ENCODE measurements at places on chromosomes 6 and 20.
A peak's percentile ranks its signal among the peaks of the same experiment; 100 is the strongest.

DNA sequence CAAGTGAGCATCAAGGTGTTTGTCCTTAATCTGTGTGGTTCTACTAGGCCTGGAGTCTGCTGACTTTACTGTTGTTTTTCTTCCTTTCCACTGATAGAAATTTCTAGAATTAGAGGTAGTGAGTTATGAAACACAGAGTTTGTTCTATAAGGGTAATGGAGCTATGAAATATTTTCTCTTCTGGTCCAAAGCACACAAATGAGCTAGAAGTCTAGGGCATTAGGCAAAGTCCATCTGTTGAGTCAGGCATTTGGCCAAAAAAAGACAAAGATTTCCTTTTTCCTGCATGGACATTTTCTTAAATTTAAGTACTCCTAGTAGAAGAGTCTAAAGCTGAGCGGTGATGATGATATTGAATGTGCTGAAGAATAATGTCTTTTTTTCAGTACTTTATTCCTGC, 174.3 kb upstream of the STXBP5 start:
- DNase-seq = no peak

- no peak for DNase-seq
Observed at GRCh38 chr6:22141241-22141745, 155.5 kb downstream of the PRL start.

- DNase-seq = peak; percentile 81
Observed at GRCh38 chr6:144286503-144287393, 1.6 kb downstream of the UTRN start.

DNA sequence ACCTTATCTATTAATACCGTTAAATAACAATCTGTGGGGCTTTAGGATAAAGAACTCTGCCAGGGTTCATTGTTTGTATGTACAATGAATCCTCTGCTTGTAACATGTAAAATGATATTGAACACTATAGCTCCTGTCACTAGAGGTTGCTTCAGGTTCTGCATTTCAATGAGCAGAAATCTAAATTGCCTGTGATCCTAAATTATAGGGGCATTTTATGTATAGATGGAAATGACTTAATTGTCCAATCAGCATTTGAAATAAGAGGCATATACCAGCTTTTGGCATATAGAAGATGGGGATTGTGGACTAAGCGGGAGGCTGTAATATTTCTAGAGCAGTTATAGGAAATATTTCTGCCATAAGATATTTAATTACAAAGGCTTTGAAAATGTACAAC, 2.0 kb downstream of the NCOA3 start:
- no peak for DNase-seq

GRCh38 chr6:134080171-134080795, 27.9 kb upstream of the SLC2A12 start:
- DNase-seq = no peak

GRCh38 chr20:59144179-59144830, 19.3 kb upstream of the ZNF831 start:
- DNase-seq = no peak

DNA sequence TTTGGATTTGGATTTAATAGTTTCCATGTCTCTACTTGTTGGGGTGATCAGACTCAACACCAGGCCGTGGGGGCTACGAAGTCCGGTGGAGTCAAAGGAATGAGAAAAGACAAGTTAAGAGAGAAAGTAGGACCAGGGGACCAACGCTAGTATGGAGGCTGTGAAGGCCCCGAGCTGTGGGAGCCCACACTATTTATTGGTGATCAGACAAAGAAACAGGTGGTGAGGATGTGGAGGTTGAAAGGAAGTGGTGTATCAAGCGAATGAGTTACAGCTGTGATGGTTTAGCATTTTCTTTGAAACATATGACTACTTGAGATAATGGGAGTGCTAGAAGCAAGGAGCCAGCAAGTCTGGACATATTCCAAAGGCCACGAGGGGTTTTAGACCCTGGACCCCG, 62.4 kb downstream of the AKAP7 start:
- DNase-seq = no peak

- no peak for DNase-seq
Observed at GRCh38 chr6:86535100-86535499, 402.2 kb upstream of the HTR1E start.

DNA sequence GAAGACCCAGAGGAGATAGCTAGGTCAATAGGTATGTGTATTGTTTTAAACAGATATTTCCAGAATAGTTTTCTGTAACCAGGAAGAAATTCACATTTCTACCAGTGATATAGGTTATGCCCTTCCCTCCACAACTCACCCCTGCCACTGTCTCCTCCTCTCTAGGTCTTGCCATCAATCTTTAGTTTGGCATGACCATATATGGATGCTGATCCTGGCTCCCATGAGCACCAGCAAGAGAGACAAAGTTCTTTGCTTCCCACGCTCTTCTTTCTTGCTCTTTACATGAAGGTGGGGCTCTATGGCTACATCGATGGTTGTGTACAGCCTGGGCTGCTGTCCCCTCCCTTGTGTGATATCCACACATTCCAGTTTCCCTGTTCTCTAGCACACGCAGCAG, 459.4 kb upstream of the ID4 start:
- DNase-seq = no peak

GRCh38 chr6:135145063-135145800, 35.9 kb upstream of the MYB start:
- DNase-seq = no peak

GRCh38 chr6:87115402-87116135, 20.7 kb upstream of the CGA start:
- DNase-seq = no peak

DNA sequence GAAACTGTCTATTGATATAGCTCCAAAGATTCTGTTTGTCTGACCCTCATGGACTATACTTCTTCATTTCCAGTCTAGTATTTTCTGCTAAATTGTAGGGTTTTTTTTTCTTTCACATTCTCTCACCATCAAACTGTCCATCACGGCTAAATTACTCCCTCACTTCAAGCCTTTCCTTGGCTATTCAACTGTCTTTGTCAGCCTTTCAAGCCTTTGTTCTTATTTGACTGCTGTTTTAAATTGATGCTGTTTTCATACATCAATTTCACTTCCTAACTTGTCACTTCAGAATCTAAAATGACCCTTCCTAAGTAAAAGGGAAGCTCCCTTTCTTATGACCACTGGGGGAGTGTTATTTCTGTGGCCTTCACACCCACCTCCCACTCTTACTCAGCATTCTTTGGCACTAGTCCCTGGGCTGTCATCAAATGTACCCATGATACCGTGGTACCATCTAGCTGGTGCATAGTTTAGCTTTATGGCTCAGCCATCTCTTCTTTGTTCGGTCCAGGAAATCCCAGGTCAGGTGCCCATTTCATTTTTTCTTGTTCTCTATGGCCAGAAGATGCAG, 8.6 kb downstream of the GJA1 start:
- no peak for DNase-seq

DNA sequence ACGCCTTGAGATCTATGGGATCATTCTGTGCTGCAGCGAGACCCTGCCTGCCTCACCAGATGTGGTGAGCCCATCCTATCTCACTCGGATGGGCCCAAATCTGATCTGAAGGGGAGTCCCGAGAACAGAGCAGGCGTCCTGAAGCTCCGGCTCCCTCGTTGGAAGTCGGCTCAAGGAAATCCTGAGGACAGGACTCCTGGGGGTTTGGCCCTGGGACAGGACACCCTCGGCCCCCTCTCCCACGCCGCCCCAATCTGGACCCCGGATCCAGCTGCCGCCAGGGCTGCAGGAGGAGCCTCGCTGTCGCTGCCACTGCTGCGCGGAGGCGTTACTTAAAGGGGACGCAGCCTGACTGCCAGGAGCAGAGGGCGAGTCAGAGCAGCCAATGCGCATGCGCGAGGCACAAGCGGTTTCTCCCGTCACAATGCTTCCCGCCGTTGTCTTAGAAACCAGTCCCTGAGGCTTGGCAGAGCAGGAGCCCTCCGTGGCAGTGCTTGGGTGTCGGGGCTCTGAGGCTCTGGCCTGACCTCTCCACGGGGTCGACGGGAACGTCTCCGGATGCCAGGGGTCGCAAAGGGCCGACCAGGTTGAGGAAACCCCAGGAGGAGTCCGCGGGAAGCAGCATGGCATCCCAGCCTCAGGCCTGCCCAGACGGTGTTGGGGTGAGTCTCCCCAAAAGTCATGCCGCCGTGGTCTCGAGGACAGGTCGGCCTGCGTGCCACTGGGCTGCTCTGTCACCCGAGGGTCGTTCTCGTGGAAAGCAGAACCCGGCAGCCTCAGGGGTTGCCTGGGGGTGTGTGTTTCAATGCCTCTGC, 1567.8 kb upstream of the DEFB115 start:
- peak; percentile 62 for DNase-seq

DNA sequence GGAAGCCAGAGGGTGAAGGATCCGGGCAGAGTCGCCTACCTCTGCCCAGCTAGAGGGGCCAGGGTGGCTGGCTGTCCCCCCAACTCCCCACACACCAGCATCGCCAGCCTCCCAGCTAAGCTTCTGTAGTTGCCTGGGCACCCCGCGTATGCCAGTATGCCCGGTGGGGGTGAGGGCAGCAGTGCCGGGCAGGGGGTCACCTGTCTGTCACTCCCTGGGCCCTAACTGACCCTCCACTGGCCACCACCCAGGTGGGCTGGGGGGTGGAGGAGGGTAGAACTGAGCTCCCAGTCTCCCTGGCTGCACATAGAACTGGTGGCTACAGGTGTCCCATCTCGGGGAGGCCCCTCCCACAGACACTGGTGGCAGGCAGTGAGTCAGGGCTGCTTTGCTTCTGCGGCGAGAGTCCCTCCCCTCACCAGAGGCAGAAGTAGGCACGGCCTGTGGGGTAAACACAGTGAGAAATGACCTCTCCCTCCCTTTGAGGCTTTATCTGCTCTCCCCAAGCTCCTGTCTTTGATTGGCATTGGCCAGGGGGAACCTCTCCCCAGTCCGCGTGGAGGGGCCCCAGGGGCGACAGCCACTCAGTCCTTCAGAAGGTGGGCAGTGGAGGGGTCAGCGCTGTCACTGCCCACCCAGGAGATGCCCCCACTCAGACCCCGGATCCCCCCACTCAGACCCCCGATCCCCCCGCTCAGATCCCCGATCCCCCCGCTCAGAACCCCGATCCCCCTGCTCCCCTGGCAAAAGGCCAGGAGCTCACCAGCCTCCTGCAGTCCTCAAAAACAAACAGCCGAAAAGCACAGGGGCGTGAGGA, 2.5 kb downstream of the NTSR1 start:
- DNase-seq = peak; percentile 89

- peak; percentile 8 for DNase-seq
Observed at GRCh38 chr6:39861663-39862062, 69.5 kb downstream of the DAAM2 start.

GRCh38 chr20:24773751-24774201, 175.3 kb upstream of the CST7 start:
- DNase-seq = no peak

- no peak for DNase-seq
Observed at GRCh38 chr20:59033616-59034165, 1.6 kb upstream of the ATP5F1E start.

DNA sequence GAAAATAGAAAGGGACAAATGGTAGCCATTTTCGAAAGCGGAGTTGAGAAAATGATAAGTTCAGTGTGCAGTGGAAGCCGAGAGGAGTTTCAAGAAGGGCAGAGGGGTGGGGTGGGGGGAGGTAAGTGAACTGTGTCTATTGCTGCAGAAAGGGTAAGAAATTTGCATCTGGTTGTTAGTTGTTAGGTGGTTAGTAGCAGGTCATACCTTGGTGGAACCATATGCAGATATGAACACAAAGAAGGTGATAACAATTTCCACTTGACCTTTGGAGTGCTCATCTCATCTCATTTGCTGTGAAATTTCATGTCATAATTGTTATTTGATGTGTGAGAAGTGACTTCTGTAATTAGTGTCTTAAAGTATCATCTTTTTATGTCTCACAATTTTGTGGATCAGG, 288.2 kb downstream of the QKI start:
- DNase-seq = no peak

DNA sequence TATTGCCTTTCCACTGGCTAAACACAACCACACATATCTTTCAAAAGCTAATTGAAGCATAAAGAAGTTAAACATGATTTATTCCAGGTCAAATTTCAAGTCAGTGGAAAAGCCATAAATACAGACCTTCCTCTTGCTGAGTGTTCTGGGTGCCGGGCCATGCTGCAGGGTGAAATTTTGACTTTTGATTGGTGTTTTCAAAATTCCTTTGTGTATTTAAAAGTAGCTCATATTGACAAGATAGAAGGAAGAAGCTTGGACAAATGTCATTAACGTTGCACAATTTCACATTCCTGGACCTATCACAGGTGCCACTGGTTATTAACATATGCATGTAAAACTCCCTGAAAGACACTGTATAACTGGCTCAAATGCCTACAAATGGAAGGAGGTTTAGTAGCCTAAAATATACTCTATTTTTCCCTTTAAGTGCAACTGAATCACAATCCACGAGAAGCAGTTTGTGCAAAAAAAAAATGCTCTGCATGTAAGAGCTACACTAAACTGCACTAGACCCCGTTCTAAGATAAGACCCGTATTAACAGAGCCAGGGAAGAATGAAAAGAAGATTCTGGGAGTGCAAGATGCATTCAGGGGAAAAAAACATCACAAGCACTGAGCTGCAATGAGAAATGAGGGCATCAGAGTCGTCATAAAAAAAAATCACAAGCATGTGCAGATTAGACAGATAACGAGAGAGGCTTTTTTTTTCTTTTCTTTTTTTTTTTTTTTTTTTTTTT, 30.4 kb downstream of the ATXN1 start:
- no peak for DNase-seq

DNA sequence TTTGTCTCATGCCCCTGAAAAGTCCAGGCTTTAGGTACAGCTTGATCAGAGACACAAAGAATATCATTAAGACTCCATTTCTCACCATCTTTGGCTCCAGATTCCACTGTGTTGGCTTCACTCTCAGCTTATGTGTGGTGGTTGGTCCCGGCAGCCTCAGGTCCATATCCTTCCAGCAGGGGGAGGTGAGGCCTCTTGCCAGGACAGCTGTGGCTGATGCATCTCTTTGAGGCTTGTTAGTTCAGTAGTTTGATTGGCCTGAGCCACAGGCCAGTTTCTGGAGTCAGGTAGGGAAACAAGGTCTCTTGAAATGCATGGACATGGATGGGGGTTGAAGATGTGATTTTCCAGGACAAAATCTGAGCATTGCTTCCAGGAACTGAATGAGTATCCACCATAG, 62.4 kb downstream of the JAG1 start:
- peak; percentile 85 for DNase-seq

- DNase-seq = peak; percentile 76
Observed at GRCh38 chr6:107957308-107957908, 600 bp downstream of the SEC63 start.

DNA sequence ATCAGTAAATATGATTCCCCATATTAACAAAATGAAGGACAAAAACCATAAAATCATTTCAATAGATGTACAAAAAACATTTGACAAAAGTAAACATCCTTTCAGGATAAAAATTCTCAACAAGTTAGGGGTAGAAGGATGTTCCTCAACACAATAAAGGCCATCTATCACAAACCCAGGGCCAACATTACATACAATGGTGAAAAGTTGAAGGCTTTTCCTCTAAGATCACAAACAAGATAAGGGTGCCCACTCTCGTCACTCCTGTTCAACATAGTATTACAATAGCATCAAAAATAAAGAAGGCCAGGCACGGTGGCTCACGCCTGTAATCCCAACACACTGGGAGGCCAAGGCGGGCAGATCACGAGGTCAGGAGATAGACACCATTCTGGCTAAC, 22.6 kb upstream of the ASF1A start:
- DNase-seq = no peak

Measured in sigmoid colon (tissue), 7 donors.